Muscle of leg (tissue), 16 donors: ENCODE measurements at places on chromosomes 6 and 20. TPM values are rescaled to one million over a fixed set of nuclear protein-coding genes. Genes with fewer than 3 reads are reported as not detected.

DNA sequence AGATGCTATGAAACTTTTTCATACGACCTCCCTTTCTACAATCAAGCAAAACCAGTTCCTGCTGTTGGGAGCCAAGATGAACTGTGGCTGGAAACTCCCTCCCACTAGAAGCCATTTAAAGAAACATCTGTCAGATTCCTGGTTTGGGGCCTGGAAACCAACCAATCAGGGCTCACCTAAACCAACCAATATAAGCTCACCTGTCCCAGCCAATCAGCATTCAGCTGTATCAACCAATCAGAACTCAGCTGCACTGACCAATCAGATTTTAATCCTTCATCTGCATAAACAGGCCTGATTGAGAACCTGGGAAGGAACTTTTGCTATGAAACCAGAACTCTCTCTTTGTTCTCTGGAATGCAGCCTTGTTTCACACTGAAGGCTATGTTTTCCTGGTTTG lies 42.4 kb downstream of the SNX14 start:
- no peak for DNase-seq

The CPNE5 gene
- total RNA-seq = 4.9 TPM

- no peak for DNase-seq
Measured at GRCh38 chr20:57190536-57191264, 75.7 kb downstream of the BMP7 start.

DNA sequence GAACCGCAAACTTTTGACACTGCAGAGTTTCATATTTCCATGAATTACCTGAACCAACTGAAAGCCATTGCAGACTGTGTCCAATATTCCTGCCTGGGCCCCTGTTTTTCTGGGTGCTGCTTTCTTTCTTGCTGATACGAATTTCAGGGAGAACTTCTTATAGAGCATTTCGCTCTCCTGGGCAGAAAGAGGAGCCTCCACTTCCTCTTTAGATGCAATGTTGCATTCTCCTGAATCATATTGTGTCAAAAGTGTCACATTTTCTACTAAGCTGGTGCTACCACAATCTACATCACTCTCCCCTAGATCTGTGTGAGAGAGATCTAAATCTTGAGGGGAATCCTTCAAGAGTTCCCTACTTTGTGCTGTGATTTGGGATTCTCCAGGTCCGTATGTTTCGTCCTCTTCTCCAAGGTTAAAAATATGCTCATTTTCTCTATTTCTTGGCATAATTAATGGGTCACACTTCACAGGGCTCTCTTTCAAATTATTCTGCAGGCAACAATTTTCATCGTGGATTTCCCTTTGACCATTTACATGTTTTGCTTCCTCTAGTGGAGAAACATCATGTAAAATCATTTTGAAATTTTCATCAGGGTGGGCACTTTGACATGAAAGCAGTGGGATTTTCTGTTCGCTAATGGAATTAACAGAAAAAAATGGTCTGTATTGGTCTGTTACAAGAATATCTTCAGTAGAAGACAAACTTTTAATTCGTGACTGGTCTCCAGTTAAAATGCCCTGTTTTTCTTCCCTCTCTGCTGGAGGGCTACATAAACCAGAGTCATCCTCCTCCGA lies 102.3 kb downstream of the DST start:
- no peak for DNase-seq

DNA sequence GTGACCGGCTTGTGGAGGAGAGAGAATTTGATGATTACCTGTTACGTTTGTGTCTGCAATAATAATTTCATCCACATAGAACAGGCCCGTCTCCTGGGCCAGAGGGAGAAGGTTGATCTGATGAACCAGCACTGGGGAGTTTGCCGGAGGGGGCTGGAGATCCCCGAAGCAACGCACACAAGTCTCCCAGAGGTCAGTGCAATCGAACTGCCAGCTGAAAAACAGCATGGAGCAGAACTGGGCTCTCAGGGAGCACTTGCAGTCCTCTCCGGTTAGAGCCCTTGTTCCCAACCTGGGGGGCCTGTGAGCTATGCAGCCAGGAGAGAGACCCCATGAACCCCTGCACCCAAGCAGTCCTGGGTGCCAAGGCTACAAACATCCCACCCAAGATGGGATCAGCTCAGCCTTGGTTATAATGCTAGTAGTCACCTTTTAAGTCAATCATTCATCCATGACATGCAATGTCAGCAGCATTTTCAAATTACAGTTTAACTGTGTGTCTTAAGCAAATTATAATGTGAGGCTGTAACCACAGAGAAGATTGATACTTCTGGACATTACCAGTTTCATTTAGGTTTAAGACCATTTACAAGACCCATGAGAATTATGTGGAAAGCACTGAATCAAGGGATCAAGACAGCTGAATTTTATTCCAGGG lies 34.2 kb downstream of the PKHD1 start:
- no peak for DNase-seq

DNA sequence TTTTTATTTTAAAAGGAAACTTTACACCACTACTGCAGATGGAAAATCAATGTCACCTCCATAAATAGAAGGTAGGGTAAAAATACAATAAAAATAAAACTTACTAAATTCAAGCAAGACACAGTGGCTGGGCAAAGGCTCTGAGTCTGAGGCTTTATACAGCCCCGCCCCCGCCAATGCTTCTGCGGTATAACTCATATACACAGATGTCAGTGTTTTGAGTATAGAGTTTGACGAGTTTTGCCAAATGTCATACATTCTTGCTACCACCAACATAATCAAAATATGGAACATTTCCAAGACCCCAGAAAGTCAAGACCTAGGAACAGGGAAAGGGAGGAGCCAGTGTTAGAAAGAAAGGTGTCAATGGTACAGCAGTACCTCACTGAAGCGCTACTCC lies 12.8 kb downstream of the NFATC2 start:
- no peak for DNase-seq

- DNase-seq = no peak
Measured at GRCh38 chr6:156980515-156980914, 203.3 kb downstream of the ARID1B start.

DNA sequence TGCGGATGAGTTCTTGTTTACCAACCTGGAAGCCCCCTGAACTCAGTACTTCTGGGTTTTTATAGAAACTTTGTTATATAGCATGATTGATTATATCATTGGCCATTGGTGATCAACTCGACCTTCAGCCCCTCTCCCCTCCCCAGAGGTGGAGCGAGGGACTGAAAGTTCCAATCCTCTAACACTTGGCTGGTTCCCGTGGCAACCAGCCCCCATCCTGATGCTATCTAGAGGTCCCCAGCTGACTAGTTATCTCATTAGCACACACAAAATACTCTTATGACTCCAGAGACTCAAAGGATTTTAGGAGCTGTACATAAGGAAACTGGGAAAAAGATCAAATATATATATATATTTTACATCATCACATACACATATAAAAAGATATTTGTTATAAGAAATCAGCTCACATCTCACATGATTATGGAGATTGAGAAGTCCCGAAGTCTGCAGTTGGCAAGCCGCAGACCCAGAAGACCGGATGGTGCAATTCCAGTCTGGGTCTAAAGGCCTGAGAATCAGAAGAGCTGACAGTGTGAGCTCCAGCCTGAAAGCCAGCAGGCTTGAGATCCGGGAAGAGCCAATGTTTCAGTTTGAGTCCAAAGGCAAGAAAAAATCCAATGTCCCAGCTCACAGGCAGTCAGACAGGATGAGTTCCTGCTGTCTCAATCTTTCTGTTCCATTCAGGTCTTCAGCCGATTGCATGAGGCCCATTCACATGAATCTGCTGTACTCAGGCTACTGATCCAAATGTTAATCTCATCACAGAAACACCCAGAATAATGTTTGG lies 179.3 kb upstream of the DTNBP1 start:
- DNase-seq = peak; percentile 52

DNA sequence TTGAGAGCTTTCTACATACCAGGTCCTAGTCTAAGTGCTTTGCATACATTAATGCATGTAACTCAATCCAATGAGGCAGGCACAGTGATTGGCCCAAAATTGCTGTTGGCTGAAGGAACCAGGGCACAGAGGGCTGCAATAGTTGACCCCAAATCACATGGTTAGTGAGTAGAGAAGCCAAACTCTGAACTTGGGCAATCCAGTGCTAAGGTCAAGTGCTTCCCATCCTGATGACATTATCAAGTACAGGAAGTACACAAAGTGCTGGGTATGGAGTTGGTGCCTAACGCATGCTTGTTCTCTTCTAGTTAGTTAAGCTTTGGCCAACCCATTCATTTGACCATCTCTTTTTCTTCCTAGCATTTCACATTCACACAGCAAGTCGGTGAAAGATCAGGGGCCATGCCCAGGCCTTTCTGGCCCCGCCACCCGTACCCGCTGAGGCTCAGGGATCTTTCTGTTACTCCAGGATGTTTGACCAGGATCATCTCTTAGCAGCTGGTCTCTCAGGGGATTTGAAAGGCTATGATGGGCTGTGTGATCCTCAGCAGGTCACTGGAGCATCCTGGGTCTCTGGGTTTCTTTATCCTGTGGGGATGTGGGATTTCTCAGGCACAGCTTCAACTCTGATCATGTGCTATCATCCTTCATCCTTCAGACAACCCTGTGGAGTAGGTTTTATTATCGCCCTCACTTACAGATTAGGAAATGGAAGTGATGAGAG lies 7.0 kb downstream of the KCNB1 start:
- no peak for DNase-seq

The C6orf163 gene
- 3.8 TPM for total RNA-seq

GRCh38 chr6:35370124-35370741 lies 27.9 kb downstream of the PPARD start:
- peak; percentile 69 for DNase-seq

The PSORS1C1 gene
- total RNA-seq = 1.3 TPM

GRCh38 chr6:160926281-160927276 lies 65.0 kb upstream of the MAP3K4 start:
- no peak for DNase-seq

DNA sequence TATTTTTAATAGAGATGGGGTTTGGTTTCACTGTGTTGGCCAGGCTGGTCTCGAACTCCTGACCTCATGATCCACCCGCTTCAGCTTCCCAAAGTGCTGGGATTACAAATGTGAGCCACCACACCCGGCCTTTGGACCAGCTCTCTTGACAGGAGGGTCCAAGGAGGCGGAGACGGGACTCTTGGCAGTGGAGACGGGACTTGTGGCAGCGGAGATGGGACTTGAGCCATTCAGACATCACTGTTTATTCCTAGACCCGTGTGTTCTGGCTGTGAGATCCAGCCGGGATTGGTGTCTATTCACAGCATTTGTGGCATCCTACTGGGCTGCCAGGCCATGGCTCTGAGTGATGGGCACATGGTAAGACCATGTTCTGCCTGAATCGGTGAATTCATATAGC lies 25.6 kb downstream of the PRPF6 start:
- DNase-seq = no peak

GRCh38 chr6:159279790-159280277 lies 110.6 kb downstream of the FNDC1 start:
- DNase-seq = no peak

The SPDEF gene
- 0.04 TPM for total RNA-seq

- no peak for DNase-seq
Measured at GRCh38 chr20:61753316-61753942, 312.3 kb downstream of the TAF4 start.

- DNase-seq = no peak
Measured at GRCh38 chr6:404685-405423, 13.3 kb downstream of the IRF4 start.

The GRM4 gene
- 1.1 TPM for total RNA-seq

DNA sequence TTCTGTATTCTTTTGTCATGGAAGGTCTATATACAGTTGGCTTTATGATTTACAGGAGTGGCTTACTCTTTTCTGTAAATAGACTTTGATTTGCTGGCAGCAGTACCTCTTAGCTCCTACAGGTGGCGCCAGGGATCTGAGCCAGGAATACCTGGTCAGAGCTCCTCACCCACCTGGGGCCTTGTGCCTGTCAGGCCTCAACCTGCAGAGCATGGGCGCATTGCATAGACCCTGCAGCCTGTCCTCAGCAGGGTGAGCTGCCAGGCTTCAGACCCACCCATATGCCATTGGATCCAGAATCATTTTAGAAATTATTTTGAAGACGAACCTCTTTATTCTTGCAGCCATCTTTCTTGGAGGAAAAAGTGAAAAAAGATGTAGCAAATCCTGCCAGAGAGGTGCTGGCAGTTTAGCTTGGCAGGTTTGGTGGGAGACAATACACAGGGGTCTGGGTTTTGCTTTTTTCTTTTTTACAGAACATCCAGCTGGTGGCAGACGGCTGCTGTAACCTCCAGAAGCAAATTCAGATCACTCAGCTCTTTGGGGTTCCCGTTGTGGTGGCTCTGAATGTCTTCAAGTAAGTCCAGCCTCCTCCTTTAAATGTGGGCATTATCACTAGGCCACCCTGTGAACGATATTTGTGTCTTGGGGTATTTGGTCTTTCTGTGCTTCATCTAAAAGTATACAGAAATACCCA lies 149.1 kb downstream of the MTHFD1L start:
- DNase-seq = peak; percentile 82

- no peak for DNase-seq
Measured at GRCh38 chr20:54668271-54669039, 193.1 kb downstream of the DOK5 start.

GRCh38 chr6:349491-349921 lies 42.0 kb upstream of the IRF4 start:
- no peak for DNase-seq

GRCh38 chr6:16483315-16483875 lies 245.0 kb downstream of the GMPR start:
- no peak for DNase-seq

GRCh38 chr20:51366155-51366886 lies 176.2 kb downstream of the NFATC2 start:
- peak; percentile 69 for DNase-seq

DNA sequence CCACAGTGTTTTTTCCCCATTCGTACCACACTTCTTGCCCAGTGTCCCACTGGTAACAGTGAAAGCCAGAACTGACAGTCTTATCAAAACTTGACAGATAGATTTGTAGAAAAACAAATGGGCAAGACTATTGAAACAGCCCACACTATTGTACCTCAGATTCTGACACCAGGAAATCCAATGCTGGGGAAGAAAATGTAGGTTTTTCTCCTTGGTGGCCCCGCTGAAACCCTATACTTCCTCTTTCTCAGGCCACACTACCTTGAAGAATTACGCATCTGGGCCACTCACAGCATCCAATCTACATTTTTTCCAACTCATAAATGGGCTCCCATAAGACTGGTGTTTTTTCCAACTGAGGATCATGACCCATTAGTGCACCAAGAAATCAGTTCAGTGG lies 90.9 kb upstream of the HDDC2 start:
- DNase-seq = no peak
